ENCODE measurements at places on chromosomes 13 and 19.

DNA sequence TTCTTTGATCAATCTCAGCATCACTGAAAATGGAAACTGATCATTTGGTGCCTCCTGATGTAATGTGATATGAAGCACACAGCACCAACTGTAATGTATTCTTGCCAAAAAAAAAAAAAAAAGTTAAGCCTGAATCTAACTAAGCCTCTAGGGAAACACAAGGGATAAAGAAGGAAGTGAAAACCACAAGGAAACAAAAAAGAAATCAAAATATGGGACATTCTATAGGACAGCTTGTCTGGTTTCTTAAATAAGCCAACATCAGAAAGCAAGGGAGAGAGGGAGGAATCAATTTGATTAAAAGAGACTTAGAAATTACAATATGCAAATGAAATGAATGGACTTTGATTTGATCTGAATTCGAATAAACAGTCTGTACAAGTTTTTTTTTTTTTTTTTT is 20.6 kb upstream of the METTL21C start:
- no peak for DNase-seq

DNA sequence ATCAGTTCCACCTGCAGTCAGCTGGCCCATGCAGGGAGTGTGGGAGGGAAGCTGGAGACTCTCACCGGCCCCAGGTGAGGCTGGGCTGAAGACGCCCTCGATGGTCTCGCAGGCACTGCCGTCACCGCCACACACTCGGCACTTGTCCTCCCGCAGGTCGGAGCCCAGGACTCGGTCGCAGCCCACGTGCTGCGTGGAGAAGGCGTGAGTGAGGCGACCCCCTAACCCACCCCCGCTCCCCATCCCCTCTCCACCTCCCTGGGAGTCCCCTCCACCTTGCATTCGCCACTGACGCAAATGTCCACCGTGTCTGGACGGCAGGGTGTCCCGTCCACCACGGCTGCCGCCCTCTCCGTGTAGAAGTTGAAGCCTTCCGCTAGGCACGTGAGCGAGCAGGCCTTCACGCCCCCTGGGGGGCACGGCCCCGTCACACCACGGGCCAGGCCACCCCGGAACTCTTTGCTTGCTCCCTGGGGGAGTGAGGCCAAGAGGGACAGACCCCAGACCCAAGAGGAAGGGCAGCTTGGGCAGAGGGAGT is 12.0 kb upstream of the MYO1F start:
- DNase-seq, result no peak

DNA sequence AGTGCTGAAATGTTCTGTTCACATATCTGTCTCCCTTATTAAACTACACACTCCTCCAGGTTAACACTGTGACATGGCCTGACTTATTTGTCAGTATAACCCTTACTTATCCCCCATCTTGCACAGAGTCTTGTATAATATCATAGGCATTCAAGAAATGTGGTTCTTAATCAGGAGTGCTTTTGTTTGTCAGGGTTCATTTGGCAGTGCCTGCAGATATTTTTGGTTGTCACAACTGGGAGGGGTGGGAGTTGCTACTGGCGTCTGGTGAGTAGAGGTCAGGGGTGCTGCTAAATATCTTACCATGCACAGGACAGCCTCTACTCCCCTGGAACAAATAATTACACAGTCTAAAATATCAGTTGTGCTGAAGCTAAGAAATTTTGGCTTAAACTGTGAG is 20.4 kb upstream of the OBI1 start:
- no peak for DNase-seq

DNA sequence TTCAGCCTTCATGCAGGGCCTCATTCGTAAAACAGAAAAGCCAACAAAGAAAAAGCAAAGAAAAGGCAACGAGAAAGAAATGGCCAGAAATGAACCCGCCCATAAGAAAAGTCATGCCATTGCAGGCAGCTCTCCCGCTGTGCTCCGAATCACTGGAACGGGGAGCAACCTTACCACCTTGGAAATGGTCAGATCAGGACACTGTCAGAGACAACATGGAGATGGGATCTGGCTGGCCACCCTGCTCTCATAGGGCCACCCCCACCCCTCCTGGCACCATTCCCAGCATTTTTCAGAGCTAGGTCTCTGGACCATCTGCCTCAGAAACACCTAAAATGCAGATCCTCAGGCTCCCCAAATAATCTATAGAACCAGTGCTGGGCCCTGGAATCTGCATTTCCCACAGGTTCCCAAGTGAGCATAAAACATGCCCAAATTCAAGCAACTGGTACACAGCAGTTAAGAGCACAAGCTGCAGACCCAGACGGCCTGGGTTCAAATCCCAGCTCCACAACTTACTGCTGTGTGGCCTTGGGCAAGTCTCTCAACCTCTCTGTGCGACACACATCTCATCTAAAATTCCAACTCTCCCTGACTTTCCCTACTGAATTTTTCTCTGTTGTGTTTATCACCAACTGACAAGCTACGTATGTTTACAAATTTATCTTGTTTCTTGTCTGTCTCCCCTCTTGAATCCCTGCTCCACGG is 151.6 kb downstream of the IER2 start:
- DNase-seq, result no peak
